ENCODE measurements at places on chromosomes 1 and 21.

- no peak for DNase-seq
Measured at GRCh38 chr1:86739648-86740509, 35.5 kb downstream of the SH3GLB1 start.

- no peak for DNase-seq
Measured at GRCh38 chr1:58162952-58163550, 383.5 kb downstream of the OMA1 start.

DNA sequence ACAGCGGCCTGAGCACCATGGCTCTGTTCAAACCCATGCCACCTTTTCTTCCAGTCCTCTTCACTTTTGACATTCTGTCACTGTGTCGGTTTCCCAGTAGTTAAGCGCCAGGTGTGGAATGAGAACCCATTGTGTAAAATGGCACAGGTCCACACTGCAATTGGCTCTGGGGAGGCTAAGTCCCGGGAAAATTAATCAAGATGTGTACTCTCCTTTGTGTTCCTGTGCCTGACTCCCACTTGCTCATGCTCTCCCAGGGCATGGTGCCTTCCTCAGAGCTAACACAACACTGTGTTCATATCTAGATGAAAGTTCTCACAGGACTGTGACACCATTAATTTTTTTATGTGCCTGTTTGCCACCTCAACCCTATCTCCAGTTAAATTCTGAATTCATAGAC lies 59.0 kb upstream of the BTG3 start:
- no peak for DNase-seq

DNA sequence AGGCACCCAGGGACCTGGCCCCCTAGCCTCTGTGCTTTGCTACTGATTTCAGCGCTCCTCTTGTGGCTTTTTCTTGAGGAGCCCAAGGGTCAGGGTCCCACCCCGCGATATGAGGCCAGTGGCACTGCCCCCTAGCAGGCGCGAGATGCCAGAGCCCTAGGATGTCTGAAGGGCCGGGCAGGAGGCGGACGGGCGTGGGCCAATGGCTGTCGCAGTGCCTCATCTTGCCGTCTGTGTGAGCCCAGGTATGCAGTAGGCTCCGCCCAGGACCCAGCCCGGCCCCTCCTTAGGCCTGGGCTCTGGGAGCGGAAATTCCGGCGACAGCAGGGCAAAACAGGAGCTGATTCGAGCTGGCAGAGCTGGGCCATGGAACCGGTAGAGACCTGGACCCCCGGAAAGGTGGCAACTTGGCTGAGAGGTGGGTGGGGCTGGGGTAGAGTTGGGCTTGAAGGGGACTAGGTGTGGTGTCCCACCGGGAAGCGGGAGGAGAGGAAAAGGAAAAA lies at the start of gene CNKSR1:
TSS of gene CNKSR1 (plus strand) at position 310 of the 503 bp plus-strand sequence. CDS start at position 367, 57 bp downstream.
- no peak for DNase-seq

DNA sequence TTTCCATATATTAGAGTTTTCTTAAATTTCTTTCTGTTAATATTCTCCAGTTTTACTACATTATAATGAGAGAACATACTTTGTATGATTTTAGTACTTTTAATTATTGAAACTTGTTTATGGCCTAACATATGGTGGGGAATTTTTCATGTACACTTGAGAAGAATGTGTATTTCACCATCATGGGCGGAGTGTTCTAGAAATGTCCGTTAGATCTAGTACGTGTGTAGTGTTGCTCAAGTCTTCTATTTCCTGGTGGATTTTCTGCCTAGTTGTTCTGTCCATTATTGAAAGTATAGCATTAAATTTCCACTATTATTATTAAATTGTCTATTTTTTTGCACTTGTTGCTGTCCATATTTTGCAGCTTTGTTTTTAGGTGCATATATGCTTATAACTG lies 64.0 kb upstream of the RGS21 start:
- no peak for DNase-seq

DNA sequence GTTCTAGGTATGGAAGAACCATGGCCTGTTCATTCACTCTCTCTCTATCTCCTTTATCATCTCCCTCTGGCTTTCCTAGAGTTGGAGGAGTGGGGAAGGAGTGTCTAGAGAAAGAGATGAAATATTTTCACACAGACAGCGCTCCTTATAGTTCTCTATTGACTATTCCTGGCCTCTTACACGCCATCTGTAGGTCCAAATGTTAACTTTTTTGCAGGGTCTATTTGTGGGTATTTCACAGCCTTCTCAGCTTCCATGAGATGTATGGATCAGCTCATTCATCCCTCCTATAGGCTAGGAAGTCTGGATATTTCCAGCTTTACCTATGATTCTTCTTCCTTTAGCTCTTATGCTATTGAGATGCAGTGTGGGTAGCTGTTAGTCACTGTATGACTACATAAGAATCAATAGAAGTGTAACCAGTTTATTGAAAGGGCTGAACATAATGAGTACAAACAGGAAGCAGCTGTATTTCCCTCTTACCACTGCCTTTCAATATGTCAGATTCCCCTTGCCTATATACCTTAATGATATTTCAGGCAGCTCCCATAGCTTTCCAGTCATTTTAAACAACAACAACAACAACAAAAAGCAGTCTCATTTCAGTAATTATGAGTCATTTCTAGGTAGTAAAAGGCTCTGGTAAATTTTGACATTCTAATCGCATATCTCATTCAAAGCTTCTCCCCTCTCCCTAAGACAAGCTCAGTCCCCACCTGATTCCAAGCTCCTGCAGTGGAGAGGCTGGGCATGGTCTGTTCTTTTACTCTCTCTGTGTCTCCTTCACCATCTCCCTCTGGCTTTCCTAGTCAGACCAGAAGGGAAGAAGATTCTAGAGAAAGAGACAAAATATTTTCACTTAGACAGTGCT lies 149.5 kb downstream of the TTLL7 start:
- no peak for DNase-seq

- no peak for DNase-seq
Measured at GRCh38 chr1:214453109-214453722, 98.2 kb downstream of the PTPN14 start.

DNA sequence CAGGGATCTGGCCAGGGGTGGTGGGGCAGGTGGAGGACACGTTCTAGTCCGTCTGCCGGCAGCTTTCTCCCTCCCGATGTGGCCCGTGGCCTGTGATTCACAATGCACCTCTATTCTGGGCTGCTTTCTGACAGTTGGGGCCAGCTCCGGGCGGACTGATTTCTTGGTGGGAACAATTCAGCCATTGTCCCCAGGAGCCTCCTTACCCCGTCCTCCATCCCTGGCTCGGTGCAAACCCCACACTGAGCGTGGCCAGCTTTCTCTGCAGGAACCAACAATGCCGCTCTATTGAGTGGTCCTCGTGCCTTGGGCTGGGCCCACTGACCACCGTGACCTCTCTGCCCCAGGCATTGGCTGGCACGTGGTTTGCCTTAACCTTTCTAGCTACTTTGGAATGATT lies 29.7 kb downstream of the PADI2 start:
- DNase-seq, result no peak

DNA sequence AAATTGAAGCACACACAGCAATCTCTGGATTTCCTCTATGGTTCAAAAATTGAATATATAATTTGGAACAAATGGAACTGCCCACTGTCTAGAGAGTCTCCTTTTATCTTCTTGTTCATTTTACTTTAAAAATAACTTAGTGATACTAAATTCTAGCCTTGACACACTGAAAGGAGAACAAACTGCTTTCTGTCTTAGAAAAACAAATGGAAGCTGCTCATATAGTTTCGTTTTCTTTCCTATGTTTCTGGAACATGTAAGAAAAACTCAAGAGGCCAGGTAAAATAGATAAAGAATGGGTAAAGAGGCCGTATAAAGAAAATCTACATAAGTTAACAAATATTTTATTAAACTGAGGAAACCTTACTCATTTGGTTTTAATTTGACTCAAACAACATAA lies 332.7 kb downstream of the NEGR1 start:
- no peak for DNase-seq
